Osteoblast (primary cell): ENCODE measurements at places on chromosomes 1 and 21. TPM values are rescaled to one million over a fixed set of nuclear protein-coding genes. Genes with fewer than 3 reads are reported as not detected.

GRCh38 chr1:206835186-206835585 is 30.2 kb upstream of the IL20 start:
- no peaks in the 10 kb centered on the region for H3K36me3 ChIP-seq
- no peak overlapping the region for H3K27ac ChIP-seq
- H3K27me3 ChIP-seq = peaks cover 45% of the 10 kb centered on the region
- H3K4me1 ChIP-seq = peaks cover 11% of the 10 kb centered on the region

- H3K27me3 ChIP-seq = peaks cover 13% of the 10 kb centered on the region
- H3K4me3 ChIP-seq = peak overlapping the region; percentile 51
- H3K27ac ChIP-seq = peak overlapping the region; percentile 94
- DNase-seq = no peak
- peaks cover 36% of the 10 kb centered on the region for H3K4me1 ChIP-seq
These were observed 90.1 kb downstream of the TENT5C start for GRCh38 chr1:117695796-117696490.

CRABP2 gene
- 9.1 and 16.6 TPM in 2 replicates for total RNA-seq

GRCh38 chr21:40947713-40948112 is 100.8 kb upstream of the DSCAM start:
- no peak for DNase-seq
- no peaks in the 10 kb centered on the region for H3K36me3 ChIP-seq
- no peak overlapping the region for H3K27ac ChIP-seq

GRCh38 chr1:198304431-198304830 is 147.6 kb downstream of the NEK7 start:
- no peak overlapping the region for H3K27ac ChIP-seq
- no peaks in the 10 kb centered on the region for H3K27me3 ChIP-seq
- no peak for DNase-seq
- H3K4me1 ChIP-seq = no peaks in the 10 kb centered on the region

- no peak overlapping the region for H3K27ac ChIP-seq
- peaks cover 20% of the 10 kb centered on the region for H3K27me3 ChIP-seq
- peak; percentile 21 for DNase-seq
- no peaks in the 10 kb centered on the region for H3K4me1 ChIP-seq
- no peaks in the 10 kb centered on the region for H3K36me3 ChIP-seq
These were observed 119.7 kb downstream of the PPIAL4G start for GRCh38 chr1:148363439-148363810.

DNA sequence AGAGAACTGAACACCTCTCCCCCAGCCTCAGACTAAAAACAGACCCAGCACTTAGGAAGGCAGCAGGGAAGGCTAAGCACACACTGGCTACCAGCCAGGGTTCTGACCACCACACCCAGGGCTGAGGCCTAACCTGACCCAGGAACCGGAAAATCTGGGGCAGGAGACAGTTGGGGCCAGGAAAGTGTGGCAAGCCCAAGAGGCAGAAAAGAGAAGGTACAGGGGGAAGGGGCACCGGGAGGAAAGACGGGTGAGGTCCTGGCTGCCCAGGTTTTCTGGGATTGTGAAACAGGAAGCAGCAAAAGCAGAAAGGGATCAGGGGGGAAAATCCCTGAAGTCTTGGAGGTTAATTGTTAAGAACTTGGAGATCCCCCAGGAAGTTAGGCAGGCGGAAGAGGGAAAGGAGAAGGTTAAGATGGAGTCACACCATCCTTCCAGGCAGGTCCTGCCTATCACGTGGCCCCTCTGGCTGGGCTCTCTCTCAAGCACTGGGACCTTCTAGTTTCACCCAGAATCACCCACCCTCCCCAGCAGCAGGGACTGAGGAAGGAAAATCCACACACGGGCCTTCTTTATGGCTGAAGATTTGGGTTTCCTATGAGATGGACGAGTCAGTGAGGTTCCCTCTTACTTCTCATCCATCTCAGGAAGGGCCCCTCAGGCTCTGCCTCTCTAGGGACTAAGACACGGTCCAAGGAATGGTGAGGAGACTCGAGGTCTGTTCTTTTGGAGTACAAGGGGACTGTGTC is 2.6 kb downstream of the HDGF start:
- peak; percentile 86 for DNase-seq
- H3K4me3 ChIP-seq = peak overlapping the region; percentile 85
- H3K27me3 ChIP-seq = no peaks in the 10 kb centered on the region
- peaks cover 18% of the 10 kb centered on the region for H3K36me3 ChIP-seq
- H3K4me1 ChIP-seq = peaks cover 54% of the 10 kb centered on the region
- H3K27ac ChIP-seq = peak overlapping the region; percentile 88

DNA sequence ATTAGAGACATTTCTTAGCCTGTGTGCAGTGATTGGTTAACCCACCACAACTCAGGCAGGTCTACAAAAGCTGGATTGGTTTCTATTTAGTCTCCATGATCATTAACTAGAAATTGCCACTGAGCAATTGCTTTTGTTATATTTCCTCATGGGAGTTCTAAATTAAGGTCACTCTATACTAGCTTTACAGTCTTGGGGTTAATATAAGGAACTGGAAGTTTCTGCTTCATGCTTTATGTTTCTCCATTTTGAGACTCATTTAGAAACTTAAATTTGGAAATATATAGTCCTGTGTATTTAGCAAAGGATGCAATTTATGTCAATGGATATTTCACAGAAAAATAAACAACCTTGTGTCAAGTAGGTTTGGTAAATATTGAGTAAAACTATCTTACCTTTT is 137.5 kb downstream of the HLX start:
- H3K27ac ChIP-seq = no peak overlapping the region
- no peak overlapping the region for H3K4me3 ChIP-seq
- no peak for DNase-seq
- no peaks in the 10 kb centered on the region for H3K36me3 ChIP-seq
- H3K27me3 ChIP-seq = no peaks in the 10 kb centered on the region

- no peak overlapping the region for H3K27ac ChIP-seq
- no peak for DNase-seq
- H3K36me3 ChIP-seq = no peaks in the 10 kb centered on the region
- no peaks in the 10 kb centered on the region for H3K4me1 ChIP-seq
These were observed 25.3 kb upstream of the IPP start for GRCh38 chr1:45775794-45776193.

GRCh38 chr1:51863384-51863783 is 15.1 kb downstream of the NRDC start:
- no peaks in the 10 kb centered on the region for H3K27me3 ChIP-seq
- H3K36me3 ChIP-seq = no peaks in the 10 kb centered on the region
- no peaks in the 10 kb centered on the region for H3K4me1 ChIP-seq

DNA sequence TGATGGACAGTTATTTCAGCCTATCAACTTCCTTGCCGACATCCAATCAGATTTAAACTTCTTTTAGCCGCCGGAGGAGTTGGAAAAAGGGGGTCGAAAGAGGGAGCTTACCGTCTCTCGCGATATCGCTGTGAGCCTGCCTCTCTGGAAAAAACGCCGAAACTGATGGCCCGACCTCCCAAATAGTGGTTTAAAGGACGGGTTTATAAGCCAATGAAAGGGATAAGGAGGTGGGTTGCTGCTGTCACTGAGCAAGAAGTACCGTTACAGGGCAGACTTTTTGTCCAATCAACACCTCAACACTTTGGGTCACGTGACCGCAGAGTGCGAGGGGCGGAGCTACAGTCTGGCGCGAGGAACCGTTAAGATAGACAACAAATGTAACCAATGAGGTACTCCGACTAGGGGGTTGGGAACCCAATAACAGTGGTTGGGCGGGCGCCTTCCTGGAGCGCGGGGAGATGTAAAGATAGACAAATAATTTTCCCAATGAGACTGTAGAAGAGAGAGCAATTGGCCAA is at the start of gene RBM15:
Gene RBM15, plus strand, starts transcription at position 492 of the 521 bp plus-strand sequence. Its CDS starts 29 bp downstream, at position 521.
- no peaks in the 10 kb centered on the region for H3K27me3 ChIP-seq
- peak within 1 kb of the TSS; percentile 99 for H3K4me3 ChIP-seq
- peaks cover 44% of the 10 kb centered on the region for H3K4me1 ChIP-seq
- peaks cover 19% of the 10 kb centered on the region for H3K36me3 ChIP-seq
- peak within 1 kb of the TSS; percentile 95 for H3K27ac ChIP-seq
